ENCODE measurements at places on chromosomes 5 and 9.

- no peak for DNase-seq
These were observed 92.5 kb downstream of the TLR4 start for GRCh38 chr9:117796681-117797080.

- DNase-seq: no peak
These were observed 69.5 kb downstream of the PRR16 start for GRCh38 chr5:120533581-120533980.

GRCh38 chr5:178421699-178422399 lies 168.3 kb downstream of the COL23A1 start:
- DNase-seq: no peak

- no peak for DNase-seq
These were observed 99.8 kb upstream of the DAP start for GRCh38 chr5:10860645-10861422.

- no peak for DNase-seq
These were observed 87.1 kb downstream of the STARD4 start for GRCh38 chr5:111425205-111425604.

DNA sequence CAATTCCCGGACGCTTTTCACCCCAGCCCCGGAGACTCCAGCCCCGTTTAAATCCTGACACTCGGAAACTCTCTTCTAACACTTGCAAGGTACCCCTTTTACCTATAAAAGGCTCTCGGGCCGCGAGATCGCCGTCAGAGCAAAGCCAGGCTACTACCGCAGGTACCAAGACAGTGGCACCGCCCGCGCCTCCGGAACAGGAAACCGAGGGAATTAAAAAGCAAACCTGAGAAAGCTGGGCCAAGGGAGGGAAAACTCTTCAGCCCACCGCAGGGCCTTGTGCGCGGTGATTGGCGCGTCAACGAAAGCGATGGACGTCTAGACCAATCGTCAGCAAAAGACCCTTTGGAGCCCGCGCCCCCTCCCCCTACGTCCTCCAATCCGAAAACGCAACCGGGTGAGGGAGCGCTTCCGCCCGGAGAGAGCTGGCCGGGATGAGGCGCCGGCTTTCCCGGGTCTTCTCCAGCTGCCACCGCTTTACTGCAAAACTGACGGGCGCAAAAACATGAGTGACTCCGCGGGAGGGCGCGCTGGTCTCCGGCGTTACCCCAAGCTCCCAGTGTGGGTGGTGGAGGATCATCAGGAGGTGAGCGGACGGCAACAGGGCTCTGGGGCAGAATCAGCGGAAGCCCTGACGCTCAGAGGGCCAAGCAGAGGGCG lies at the start of the genes C5orf22 and DROSHA:
Gene C5orf22, plus strand, starts transcription at position 414 of the 660 bp plus-strand sequence. Its CDS starts 92 bp downstream, at position 506.
Gene DROSHA, minus strand, starts transcription at position 206 of the 660 bp plus-strand sequence. CDS start 3,034 bp downstream, outside the sequence.
- DNase-seq: peak; percentile 88

GRCh38 chr5:138337685-138338410 lies at the start of gene FAM53C:
TSS of gene FAM53C (plus strand) at chr5:138338266. CDS start at chr5:138341336, 3,070 bp downstream.
- DNase-seq: peak; percentile 97

- no peak for DNase-seq
These were observed 426.6 kb downstream of the SPOCK1 start for GRCh38 chr5:137072361-137073115.

GRCh38 chr5:65722575-65723403 lies 784 bp downstream of the NLN start:
- peak; percentile 29 for DNase-seq

- DNase-seq: no peak
These were observed 612 bp upstream of the BBLN start for GRCh38 chr9:128159522-128159783.

- DNase-seq: no peak
These were observed 710.8 kb upstream of the GRAMD2B start for GRCh38 chr5:125712397-125712796.

DNA sequence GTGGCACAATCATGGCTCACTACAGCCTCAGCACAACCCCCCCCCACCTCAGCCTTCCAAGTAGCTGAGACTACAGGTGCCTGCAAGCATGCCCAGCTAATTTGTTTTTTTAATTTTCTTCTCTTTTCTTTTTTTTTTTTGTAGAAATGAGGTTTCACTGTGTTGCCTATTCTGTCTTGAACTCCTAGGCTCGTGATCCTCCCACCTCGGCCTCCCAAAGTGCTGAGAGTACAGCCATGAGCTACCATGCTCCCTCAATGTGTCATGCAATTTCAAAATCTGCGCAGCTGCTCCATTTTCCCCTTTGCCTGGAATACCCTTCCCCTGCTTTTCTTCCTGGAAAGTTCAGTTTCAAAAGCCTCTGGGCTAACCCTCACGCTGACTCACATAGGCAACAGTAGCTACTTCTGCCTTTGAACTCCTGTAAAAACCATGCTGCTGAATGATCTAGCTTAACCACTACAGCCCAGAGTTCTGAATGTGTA lies 71.0 kb upstream of the IL7R start:
- no peak for DNase-seq

DNA sequence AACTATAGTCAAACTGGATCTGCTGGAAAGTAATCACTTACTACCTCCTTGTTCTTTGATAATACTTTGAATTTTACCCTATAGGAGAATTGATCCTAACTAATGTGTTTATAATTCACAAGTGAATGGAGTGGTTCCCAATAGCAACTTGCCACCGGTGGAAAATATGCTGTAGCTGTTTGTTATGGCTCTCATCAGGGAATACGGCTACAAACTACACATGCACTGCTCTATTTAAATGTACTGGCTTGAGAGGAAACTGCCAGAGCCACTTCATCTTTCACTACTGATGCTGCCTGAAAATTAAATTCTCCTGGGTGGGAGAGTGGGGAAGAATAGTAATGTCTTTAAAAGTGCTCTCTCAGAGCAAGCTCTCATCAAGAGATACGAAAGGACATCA lies 448.5 kb upstream of the GRAMD2B start:
- no peak for DNase-seq

GRCh38 chr9:129866394-129867135 lies 31.3 kb downstream of the USP20 start:
- DNase-seq: no peak

GRCh38 chr5:109192555-109193281 lies 217.1 kb downstream of the PJA2 start:
- no peak for DNase-seq

- DNase-seq: no peak
These were observed 4.2 kb upstream of the DELE1 start for GRCh38 chr5:141919218-141920119.

DNA sequence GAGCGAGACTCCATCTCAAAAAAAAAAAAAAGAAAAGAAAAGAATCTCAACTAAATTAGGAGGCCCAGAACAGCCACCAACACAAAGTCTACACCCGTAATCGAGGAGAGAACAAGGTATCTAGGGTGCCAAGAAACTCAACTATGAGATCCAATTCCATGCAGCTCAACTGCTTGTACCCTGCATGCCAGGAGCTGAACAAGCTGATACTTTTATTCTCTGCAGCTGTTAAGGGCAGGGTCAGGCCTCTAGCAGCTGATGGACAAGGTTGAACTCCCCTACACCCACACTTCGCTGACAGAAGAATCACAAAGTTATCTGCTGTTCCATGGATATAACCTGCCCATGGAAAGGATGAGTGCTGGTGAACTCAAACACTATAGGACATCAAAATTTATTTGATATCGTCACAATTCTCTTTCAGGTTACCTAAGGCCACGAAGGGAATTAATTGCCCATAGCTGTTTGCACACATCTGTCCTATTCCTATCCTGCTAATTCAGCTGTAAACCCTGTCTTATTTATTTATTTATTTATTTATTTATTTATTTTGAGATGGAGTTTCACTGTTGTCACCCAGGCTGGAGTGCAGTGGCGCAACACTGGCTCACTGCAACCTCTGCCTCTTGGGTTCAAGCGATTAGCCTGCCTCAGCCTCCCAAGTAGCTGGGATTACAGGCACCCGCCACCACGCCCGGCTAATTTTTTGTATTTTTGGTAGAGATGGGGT lies 20.7 kb downstream of the UBAP2 start:
- no peak for DNase-seq

- no peak for DNase-seq
These were observed 8.5 kb downstream of the KLF9 start for GRCh38 chr9:70405808-70406433.

GRCh38 chr5:135429301-135430134 lies 17.6 kb downstream of the DCANP1 start:
- DNase-seq: no peak

DNA sequence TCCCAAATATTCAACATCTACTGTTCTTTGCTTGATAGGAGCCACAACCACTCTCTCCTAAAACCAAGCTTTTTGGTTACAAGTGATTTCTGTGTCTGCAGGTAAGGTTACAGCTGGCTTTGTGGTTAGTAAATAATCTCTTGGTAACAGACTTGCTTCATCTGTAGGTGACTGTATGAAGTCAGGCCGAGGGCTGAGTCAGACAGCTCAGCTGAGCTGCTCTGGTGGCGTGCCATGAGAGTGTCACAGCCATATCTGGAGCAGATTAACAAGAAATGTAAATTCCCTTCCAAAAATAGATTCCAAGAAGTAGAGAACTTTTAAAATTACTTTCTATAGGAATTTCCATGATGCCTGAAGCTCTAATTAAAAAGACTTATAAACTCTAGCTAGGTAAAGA lies 23.7 kb upstream of the TAS2R1 start:
- DNase-seq: no peak

DNA sequence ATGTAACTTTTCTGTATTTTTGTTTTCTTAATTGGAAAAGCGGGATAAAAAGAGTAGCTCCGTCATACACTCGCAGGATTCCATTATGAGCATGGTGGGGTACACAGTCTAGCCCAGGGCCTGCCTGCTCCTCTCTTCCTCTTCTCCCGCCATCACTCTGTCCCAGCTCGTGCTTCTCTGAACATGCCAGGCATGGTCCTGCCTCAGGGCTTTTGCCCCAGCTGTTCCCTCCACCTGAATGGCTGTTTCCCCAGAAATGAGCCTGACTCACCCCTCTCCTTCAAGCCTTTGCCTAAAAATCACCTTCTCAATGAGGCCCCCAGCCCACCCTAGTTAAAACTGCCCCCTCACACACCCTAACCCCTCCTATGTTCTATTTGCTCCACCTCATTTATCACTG lies 4.5 kb downstream of the CORO2A start:
- no peak for DNase-seq

DNA sequence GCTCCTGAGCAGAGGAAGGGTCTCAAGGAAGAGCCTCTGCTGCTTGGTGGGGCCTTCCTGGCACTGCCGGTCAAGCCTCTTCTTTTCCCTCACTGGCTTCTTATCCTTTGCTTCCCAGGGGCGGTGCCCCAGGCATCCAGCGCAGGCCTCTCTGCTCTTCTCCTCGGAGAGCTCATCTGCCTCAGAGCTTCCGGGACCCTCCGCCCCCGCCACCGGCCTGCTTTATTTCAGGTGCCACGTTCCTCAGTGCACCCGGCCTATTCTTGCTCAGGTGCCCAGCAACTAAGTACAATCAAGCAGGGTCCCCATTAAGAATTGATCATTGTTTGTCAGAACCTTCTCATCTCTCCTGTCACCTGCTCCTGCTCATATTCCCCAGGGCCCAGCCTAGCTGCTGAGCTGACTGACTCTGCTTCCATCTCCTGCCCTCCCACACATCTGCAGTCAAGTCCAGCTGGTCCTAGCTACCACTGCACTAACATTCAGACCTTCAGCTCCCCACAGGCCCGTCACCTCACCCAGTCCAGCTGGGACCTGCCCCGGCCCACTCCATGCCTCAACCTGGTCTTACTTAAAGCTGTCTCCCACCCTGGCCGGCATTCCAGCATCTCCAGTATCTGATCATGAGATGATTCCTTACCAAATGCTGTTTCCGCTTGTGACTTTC lies 114.3 kb upstream of the BOD1 start:
- no peak for DNase-seq

GRCh38 chr5:103245761-103246160 lies 12.8 kb upstream of the MACIR start:
- no peak for DNase-seq

DNA sequence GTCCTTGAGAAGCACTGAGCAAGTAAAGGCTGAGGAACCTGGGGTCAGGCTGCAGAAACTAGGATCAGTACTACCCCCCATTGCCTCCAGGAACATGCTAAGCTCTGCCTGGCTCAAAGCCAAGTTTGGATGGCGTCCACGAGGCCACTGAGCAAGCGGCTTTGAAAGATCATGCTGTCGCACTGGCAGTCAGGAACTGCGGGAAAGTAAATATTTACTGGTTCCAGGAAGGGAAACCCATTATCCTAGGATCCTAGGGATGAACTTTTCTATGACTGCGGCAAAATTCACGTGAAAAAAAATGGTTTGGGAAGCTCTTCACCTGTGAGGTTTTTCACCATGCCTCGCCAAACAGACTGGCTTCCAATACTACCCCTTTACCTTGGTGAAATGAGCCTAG lies 75.3 kb upstream of the PJA2 start:
- DNase-seq: no peak

GRCh38 chr5:120767178-120767820 lies 303.2 kb downstream of the PRR16 start:
- DNase-seq: no peak

GRCh38 chr5:54895816-54896341 lies 89.5 kb downstream of the ESM1 start:
- DNase-seq: no peak

GRCh38 chr5:14871214-14872069 lies at the start of gene ANKH:
TSS of gene ANKH (minus strand) at chr5:14871778. CDS start at chr5:14871447, 331 bp downstream.
- DNase-seq: peak; percentile 70

DNA sequence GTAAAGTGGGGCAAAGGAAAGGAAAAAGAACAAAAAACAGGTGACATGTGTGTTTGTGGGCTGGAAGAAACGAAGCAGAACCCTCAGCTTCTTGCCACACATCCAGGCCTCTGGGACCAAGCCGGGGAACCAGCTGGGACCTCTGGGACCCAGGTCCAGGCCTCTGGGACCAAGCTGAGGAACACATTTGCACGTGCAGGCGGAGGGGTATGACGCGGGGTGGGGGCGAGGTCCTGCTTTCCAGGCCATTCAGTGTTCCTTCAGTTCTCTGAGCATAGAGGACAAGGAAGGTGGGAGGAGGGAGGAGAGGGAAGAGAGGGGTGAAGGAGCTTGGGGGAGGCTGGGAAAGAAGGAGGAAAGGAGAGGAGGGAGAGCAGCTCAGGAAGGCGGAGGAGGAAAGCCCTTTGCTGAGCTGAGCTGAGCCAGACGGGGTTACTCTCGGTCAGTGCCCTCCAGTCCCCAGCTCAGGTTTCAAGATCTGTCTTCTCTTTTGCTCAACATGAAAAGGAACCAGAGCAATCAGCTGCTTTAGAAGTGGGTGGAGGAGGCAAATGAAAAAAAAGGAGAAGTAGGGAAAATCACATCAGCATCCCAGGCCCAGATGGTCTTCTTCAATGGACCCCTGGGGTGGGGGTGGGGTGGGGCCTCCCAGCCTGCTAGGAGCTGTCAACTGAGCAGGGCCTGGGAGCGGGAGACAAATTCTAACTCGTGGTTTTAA lies 59.1 kb downstream of the ABCA1 start:
- DNase-seq: peak; percentile 27

DNA sequence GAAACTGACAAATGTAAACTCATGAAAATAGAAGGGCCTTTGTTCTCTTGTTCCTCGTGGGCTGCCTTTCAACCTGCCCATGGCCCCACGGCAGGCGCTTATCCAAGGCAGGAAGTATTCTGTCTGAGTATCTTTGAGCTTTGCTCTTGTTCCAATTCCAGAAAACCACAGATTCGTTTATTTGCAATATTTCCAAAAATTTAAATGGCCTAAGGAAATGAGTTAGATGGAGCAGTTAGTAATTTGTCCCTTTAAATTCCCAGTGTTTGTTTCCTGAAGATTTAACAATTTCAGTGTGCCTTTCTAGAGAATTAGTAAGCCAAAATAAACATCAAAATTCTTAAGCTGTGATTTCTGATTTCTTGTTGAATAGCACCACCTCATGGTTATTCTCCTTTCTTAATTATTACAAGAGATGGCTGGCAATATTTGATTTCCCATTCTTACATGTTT lies 299.4 kb upstream of the RASA1 start:
- no peak for DNase-seq

- DNase-seq: no peak
These were observed 42.5 kb downstream of the FRMPD1 start for GRCh38 chr9:37693260-37693659.
